ENCODE measurements at places on chromosomes 5 and 9.

- no peak for DNase-seq
Observed at GRCh38 chr5:179893076-179893957, 14.4 kb downstream of the TBC1D9B start.

- DNase-seq: no peak
Observed at GRCh38 chr5:38165435-38165834, 92.9 kb upstream of the EGFLAM start.

DNA sequence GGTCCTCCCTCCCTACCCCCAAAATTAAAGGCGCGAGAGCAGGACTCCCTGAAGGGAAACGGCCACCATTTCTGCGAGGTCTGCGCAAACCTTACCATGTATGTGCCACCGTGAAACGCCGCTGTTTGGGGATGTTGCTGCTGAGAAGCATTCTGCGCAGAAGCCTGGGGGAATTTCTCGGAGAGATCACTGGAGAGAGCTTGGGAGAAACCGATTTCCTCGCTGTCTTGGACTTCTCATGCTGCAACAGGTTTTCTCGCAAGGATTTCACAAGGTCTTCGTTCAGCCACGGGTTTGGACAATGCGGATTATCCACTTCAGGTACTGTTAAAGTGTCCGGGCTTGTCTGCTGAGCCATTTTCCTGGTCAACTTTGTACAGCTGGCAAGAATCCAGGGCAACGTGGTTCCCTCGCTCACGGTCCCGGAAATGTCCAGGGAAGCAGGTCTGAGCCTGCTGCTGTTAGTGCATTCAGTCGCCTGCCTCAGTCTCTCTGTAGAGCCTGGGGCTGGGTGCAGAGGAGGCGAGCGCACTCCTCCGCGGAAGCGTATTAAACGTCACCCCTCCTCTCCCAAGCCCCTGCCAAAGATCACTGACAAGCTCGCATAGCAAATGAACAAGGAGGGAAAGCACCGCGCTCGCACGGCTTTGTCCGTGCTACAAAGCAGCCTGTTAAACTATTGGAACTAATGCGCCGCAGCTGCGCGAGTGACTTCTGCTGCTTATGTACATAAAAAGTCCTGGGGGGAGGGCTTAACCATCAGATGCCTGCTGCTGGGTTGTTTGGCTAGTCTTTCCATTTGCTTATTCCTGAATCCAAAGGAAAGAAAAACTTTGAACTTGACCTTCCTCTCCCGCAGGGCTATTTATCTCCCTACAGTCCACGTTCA, 125.1 kb downstream of the PDE4D start:
- no peak for DNase-seq

DNA sequence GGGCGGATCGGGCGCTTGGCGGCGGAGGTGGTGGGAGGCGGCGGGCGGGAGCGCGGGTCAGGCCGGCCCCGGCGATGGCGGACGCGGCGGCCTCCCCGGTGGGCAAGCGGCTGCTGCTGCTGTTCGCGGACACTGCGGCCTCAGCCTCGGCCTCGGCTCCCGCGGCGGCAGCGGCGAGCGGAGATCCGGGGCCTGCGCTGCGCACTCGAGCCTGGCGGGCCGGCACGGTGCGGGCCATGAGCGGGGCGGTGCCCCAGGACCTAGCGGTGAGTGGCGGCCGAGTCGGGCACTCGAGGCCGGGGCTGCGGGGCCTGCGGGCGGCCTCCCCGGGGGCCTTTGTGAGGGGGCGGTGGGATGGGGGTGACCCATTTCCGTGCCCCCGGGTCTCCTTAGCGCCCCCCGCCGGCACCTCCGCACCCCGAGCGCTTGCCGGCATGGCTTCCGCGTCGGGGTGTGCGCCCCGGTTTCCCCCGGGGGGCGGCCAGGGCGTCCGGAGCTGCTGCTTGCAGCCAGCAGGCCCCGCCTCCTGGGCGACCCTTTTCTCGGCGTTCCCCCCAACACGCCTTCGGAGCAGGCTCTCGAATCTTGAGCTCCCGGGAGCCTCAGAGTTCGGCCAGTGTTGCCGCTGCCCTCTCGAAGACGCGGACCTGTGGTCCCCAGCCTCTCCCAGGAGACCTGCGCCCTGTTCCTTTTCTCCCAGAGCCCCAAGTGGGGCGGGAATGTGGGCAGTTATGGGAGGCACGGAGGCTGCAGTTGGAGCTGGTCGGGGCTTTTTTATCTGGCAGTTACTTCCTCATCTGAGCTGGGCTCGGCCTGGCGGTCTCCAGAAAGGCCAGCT, 456 bp downstream of the KDM3B start:
- DNase-seq: peak; percentile 70

DNA sequence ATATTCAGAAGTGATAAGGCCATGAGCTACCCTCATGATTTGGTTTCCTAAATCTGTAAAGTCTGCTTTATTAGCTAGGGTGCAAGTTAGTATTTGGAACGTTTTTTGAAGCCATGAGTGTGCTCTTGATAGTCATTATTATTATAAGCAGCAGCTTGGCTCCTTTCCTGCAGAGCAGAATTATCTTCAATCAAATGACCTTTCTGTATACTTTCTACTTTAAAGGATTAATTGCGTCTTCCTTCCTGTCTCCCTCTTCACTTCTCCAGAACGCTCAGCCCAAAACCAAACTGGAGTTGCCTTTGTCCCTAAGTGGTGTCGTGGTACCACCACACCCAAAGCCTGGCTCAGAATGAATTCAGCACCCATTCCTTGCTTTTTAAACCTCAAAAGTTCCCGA, 211.3 kb downstream of the ARHGAP26 start:
- DNase-seq: no peak

DNA sequence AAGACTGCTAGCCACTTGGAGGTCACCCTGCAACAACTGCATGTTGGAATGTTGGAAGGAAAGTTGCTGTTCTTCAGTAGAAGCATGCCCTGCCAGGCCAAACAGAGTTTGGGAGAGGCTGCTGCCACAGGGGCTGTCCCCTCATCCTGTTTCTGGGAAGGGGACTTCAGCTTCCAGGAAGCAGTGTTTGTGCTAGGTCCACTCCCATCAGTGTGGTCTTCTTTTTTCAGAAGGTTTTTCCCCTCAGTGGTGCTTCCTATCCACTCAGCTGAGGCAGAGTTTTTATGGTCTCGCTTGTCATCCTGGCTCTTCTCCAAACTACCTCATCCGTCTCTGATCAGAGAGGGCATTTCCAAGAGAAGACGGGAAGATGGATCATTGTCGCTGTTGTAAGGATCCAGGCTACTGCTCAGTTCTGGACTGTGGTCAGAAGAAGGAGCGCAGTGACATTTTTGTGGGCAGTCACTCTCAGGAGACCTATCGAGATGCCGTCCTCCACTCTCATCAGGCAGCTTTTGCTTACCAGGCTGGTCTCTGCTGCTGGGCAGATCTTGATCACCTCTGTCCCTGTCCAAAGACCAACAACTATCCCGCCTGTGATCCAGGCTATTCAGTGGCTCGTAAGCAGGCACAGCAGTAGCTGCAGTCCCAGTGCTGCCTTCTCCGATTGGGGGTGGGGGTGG, 97.8 kb upstream of the C5orf63 start:
- no peak for DNase-seq

GRCh38 chr5:111119856-111120255, 27.7 kb downstream of the WDR36 start:
- DNase-seq: no peak

- no peak for DNase-seq
Observed at GRCh38 chr5:17228821-17229291, 11.4 kb downstream of the BASP1 start.

- DNase-seq: peak; percentile 24
Observed at GRCh38 chr5:178284093-178284675, 51.6 kb upstream of the PHYKPL start.

DNA sequence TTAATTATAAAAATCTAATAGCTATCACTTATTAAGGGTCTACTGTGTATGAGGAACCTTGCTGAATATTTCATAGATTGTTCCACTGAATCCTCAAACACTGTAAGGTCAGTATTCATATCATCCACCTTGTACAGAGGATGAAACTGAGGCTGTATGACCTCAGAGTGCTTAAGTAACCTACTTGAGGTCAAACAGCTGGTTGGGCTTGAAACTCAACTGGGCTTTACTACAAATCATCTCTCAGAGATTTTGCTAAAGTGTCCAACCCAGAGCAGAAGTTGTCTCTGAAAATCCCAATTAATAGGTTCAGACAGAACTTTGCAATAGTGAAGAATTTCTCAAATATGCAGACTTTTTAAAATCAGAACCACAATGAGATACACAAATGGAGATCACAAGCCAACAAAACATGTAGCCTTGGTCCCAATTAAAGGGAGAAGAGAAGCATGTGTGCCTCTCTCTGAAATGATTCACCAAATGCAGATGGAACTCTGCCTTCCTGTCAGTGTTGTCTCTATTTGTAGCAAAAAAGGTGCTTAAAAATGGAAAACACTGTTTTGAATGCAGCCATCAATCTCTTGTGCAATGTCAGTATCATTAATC, 131.4 kb downstream of the FAM114A2 start:
- no peak for DNase-seq

GRCh38 chr5:104353371-104353770, 790.8 kb upstream of the NUDT12 start:
- no peak for DNase-seq

DNA sequence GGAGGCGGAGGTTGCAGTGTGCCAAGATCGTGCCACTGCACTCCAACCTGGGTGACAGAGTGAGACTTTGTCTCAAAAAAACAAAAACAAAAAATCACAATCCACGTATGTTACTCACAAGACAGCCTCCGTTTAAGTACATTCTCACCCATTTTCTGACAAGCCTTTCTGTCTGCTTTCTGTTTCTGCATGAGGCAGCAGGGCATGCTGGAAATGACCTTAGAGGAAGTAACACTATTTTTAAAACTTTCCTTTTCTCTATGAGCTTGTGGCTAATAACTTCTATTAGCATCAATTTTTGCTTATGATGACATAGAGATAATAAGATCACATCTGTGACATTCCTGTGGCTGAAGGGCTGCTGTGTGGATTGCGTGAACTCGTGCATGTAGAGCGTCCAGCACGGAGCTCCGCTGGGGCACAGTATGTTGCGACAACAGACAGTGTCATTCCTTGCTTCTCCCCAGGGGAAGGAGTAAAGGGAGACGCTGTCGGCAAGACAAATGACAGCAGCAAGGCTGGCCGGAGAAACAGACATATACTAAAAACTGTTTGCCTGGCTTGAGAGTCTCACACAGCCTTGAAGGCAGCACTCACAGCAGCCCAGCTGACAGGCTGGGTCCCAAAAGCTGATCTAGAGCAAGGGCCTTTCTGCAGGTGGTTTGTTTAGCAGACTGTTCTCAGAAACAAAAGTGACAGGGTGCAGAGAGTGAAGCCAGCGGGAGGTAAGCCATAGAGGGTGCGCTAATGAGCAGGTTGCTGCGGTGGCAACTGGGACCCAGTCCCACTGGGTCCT, 1.6 kb downstream of the BTNL3 start:
- DNase-seq: no peak

DNA sequence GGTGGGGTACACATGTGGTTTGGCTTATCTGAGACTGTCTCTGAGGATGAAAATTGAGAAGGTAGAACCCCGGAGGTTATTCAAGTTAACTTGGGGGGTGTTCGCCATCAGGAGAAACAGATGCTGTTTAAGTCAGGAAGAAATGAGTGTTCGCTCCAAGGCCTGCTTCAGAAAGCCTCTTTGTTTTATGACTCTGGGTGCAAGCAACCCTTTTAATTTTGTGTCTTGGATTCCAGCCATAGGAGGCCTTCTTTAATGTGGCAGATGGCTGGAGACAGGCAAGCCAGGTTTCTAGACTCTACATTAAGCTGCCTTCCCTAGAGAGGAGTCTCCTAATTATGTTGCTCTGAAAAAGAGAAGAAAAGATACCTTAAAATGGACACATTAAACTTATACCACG, 4.2 kb upstream of the SMAD5 start:
- no peak for DNase-seq

DNA sequence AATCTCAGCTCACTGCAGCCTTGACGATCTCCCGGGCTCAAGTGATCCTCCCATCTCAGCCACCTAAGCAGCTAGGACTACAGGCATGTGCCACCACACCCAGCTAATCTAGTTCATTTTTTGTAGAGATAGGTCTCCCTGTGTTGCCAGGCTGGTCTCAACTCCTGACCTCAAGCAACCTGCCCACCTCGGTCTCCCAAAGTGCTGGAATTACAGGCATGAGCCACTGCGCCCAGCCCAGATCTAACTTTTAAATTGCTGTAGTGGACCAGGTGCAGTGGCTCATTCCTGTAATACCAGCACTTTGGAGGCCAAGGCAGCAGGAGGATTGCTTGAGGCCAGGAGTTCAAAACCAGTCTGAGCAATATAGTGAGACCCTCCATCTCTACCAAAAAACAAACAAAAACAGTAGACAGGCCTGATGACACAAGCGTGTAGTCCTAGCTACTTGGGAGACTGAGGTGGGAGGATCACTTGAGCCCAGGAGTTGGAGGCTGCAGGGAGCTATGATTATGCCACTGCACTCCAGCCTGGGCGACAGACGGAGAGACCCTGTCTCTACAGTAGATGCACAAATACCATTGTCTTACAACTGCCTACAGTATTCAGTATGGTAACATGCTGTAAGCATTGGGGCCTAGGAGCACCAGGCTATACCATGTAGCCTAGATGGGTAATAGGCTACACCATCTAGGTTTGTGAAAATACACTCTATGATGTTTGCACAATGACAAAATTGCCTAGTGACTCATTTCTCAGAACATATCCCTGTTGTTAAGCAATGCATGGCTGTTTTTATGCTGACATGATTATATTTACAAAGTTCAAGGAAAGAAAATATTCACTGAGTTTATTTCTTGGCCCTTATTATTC, 1.5 kb upstream of the SIT1 start:
- DNase-seq: no peak

DNA sequence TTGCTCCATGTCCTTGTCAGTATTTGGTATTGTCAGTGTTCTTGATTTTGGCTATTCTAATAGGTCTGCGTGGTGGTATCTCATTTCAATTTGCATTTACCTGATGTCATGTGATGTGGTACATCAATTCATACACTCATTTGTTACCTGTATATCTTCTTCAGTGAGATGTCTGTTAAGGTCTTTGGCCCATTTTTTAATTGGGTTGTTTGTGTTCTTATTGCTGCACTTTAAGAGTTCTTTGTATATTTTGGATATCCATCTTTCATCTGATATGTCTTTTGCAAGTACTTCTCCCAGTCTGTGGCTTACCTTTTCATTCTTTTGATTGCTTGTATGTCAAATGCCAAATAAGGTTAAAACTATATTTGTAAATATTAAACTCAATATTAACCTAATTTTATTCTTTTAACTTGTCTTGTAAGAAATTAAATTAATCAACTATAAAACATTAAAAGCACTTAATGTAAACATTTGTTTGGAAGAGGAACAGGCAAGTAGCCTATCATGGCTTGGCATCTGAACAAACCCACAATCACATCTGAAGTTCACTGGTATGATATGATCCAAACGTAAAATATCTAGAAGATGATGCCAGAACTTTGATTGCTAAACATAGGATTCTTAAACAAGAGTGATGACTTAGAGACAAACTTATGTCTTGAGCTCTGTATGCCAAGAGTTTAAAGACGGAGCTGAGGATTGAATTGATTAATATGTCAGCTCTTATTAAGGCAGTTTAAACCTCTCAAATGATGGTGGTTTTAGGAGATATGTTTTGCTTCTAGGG, 587.3 kb downstream of the ANXA1 start:
- no peak for DNase-seq

DNA sequence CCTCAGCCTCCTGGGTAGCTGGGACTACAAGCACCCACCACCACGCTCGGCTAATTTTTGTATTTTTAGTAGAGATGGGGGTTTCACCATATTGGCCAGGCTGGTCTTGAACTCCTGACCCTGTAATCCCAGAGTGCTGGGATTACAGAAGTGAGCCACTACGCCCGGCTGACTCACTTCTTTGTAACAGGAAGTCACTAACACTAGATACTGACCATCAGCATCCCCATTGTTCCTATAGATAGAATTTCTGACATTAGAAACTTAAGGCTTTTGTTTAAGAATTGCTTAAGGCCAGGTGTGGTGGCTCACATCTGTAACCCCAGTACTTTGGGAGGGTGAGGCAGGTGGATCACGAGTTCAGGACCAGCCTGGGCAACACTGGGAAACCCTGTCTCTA, 42.2 kb downstream of the LEAP2 start:
- DNase-seq: no peak
